ENCODE measurements at places on chromosomes 16 and 17.

DNA sequence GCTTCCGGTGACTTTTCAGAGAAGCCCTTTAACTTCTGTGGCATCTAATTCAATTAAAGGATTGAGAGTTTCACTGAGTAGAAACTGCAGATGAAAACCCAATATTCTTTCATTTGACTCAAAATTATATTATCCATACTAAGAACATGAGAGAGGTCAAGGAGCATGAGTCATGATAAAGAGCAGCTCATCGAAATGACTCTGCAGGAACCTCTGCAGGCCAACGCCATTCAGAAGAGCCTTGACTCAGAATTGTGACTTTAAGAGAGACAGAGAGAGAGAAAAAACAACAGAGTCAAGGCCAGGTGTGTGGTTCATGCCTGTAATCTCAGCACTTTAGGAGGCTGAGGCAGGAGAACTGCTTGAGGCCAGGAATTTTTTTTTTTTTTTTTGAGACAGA lies 417.2 kb upstream of the XYLT1 start:
- DNase-seq: no peak

- no peak for DNase-seq
Observed at GRCh38 chr16:5875416-5875815, 777.8 kb upstream of the EEF2KMT start.

DNA sequence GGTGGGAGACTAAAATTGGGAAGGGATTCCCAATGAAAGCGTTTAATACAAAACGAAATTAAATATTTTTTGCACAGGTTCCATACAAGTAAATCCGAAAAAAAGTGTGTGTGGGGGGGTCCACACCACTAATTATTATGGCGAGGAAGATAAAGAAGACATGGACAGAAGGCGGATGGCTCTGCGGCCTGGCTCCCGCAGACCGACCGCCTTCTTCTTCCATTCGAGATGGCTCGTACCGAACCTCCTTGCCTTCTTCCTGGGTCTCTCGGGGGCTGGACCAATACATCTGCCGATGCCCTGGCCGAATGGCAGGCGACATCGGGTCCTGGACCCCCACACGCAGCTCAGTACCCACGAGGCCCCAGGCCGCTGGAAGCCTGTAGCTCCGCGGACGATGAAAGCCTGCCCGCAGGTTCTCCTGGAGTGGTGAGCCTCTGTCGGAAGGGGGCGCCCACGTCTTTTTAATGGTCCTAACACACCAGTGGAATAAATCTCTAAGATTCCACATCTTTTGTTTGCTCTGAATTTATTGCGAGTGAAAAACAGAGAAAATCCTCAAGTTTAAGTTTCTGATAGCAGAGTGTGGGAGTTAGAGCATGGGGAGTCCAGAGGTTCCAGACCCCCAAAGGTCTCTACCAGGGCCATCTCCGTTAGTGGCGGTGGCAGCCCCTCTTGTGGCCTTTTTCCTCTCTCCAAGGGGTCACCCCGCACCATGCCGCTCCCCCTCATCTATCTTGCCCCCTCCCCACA lies 1.4 kb downstream of the PRAC2 start:
- peak; percentile 75 for DNase-seq

GRCh38 chr17:2683912-2684311 lies 27.7 kb downstream of the CLUH start:
- DNase-seq: no peak

GRCh38 chr17:31096106-31096436 lies 1.3 kb downstream of the NF1 start:
- DNase-seq: no peak

DNA sequence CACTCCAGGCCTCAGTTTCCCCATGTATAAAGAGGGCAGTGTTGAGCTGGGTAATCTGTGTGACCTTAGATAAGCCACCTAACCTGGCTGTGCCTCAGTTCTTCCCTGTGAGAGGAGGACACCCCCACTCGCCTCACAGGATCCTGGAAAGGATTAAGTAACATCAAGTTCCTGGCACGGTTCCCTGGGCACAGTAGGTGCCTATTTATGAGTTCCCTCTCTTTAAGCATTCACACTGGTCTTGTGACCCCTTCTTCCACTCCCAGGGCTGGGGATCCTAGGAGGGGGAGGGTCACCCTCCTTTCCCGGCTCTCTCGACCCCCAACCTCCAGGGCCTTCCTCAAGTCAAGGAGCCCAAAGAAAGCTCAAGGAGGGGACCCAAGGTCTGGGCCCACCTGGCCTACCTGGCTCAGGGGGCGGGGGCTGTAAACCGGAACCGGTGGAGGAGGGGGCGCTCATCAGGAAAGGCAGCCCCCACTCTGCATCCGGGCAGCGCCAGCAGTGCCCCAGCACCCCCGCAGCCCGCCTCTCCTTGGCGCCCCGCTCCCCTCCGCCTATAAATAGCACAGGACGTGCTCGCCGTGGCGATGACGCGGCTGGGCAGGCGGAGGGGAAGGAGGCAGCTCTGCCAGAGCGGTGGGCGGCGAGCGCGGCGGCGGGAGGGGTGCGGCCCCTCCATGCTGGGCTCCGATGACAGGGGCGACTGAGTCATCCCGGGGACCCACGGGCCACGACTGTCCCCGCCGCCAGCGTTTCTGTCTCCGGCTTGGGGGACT lies 9.4 kb downstream of the RPL19 start:
- DNase-seq: peak; percentile 59

DNA sequence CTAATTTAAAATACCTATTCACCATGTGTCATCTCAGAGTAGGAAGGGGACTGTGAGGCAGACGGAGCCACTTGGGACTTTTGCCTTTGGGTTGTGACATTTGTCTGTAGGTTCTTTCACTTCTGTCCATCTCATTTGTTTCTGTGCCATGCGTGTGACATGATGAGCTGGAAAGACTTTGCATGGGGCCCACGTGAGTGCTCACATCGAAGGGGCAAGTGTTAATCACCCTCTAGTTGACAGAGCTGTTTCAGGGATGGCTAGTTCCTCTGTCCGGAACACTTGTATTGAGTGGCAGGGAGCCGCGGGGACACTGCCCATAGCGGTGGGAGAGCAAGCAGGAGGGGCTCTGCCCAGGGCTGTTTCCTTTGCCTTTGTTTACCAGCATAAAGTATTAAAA lies 112.0 kb downstream of the RPTOR start:
- no peak for DNase-seq

DNA sequence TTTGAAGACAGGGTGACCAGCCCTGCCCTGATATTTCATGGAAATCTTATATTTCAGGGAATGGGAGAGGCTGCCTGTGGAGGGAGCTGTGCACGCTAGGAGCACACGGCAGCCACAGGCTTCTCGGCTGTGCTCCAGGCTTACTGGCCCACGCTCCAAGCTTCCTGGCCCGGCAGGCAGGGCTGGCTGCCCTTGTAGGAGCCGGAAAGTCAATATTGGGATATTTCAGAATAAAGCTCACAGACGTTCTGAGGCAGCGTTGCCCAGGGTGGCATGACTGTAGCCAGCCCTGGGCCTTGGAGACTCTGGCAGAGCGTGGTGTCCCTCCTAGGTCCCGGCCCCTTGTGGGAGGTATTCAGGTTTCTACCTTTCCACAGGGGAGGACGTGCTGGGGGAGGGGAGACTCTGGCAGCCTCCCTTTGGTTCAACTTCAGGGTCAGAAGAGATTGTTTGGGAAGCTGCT lies 95.6 kb downstream of the NPIPB11 start:
- DNase-seq: no peak

- no peak for DNase-seq
Observed at GRCh38 chr17:41065829-41066624, at the start of gene KRTAP2-4. KRTAP2-4 (minus strand) TSS chr17:41065879; CDS start chr17:41065845, 34 bp downstream.

DNA sequence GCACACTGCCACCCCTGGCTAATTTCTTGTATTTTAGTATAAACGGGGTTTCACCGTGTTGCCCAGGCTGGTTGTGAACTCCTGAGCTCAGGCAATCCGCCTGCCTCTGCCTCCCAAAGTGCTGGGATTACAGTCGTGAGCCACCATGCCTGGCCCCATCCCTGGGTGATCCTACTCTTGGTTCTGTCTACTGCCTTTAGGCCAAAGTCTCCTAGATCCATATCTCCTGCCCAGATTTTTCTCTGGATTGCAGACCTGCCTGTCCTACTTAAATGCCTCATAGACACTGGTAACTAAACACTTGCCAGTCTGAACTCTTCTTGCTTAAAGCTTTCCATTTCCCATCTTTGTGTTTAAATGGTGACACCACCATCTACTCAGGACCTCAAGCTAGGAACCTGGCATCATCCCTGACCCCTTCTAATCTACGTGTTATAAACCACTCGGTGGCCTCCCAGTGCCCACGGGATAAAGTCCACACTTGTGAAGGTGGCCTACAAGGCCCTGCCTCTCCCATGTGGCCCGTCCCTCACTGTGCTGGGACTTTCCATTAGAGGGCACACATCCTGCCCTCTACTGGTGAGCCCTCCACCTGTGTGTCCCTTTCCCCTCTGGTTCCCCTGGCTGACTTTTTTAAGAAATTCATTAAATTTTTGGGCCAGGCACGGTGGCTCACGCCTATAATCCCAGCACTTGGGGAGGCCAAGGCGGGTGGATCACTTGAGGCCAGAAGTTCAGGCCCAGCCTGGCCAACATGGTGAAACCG lies 51.1 kb downstream of the USP43 start:
- no peak for DNase-seq

- no peak for DNase-seq
Observed at GRCh38 chr16:4407543-4408322, 8.7 kb downstream of the CORO7 start.

DNA sequence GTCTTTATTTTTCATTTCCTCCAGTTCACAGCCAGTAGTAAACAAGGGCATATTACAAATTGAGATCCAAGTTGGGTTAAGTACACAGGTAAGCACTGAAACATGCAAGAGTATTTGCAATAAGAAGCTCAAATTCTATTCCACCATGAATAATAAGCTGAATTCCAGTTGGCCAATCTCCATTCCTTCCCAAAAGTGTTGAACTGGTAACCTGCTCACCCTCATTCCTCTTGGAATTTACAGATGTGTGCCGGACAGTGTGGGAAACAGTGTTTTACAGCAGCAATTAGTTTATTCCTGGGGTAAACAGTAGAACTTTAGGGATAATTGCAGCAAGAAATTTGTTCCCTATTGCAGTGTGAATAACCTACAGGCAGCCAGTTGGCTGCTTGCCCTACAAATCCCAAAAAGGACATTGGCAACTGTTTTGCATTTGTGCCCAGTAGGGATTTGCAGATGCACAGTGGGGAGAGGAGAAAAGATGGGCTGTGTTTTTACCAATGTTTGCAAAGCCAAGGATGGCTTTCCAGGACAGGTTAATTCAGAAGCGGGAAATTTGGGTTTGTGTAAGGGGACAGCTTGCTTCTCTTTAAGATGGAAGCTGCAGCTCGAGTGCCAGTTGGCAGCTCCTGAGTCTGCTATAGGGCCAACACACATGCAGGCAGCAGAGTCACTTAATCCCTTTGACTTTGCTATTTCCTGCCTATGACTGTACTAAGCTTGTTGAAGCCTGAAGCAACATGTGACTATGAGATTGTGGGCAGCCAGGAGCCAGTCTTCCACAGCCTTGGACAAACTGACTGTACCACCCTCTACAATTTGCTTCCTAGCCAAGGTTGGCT lies 318.9 kb downstream of the MAP2K6 start:
- no peak for DNase-seq

DNA sequence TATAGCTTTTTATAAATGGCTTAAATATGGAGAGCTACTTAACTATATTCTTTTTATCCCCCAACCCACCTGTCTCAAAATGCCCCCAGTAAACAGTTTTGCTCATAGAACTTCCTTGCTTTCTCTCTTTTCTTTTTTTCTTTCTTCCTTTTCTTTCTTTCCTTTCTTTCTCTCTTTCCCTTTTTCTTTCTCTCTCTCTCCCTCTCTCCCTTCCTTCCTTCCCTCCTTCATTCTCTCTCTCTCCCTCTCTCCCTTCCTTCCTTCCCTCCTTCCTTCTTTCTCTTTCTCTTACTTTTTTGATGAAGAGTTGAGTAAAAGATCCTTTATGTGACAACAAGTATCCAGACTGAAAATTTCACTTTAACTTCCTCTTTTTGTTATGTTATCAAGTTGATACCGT lies 48.2 kb downstream of the KCNJ2 start:
- no peak for DNase-seq

DNA sequence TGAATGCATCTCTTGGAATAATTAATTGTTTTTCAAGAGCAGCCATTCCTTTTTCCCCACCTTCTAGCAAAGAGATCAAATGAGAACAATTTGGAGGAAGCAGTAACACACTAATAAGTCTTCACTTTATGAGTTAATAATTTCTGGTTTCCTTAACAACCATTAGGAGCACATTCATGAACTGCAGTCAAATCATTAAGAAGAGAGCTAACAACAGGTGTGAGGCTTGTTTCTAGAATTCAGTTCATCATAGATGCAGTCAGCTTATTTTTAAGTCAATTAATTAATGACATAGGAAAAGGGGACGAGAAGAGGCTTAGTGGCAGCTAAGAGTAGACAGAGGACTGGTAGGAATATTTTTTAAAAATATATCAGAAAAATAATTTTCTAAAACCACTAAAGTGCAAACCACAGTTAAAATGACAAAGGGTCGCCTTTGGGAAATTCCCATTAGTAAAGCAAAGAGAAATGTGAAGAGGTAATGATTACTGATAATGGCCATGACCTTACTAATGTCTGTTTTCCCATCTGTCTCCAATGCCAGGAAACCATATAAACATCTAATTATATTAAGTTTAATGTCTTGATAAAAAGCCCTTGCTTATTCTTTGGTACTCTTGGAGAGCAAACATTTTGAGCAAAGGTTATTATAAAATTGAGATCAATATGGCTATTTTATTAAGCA lies 184.2 kb downstream of the KCNJ2 start:
- DNase-seq: no peak

DNA sequence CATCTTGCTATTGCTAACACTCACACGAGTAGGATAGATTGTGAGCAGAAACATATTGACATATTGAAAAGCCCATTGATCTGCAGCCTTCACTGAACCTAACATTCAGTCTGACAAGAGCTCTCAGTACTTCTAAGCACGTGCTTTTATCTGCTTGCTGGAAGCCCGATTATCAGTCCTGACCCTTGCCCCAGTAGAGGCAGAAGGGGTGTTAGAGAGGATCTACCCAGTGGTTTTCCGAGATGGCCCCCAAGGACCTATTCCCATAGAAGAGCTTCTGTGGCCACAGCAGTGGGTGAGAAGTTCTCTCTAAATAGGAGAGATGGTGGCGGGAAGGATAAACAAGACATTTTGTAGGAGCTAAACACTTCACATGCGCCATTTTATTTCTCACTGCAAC lies 290.9 kb upstream of the MAF start:
- DNase-seq: no peak

DNA sequence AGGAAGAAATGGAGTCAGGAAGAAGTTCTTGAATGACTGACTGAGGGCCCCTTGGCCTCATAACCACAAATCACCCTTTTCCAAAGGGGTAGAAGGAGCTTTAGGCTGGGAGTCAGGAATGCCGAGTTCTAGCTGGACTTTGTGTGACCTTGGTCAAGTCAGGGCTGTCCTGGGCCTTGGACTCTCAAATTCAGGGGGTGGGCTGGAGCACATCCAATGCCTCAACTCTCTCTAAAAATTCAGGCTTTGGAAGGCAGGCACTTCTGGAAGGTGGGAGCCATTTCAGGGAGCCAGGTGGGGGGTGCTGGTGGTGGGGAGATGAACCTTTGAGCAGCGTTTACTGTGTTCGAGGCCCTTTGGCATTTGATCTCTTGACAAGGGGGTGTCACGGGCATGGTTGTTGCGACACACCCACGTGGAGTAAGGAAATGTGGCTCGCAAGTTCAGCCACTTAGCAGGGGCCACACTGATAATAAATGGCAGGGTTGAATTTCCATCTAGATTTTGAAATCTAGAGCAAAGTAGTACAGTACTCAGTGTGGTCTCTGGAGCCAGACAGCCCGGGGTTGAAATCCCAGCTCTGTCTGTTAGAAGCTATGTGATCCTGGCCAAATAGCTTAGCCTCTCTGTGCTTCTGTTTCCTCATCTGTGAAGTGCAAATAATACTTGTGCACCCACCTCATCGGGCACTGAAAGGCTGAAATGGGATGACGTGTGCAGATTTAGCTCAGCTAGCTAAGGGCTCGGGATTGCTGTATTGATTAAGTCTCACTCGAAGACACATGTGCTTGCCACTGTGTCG lies 47.1 kb upstream of the CIBAR2 start:
- DNase-seq: no peak

Data from effector memory CD8-positive, alpha-beta T cell (primary cell).